Stimulated activated CD8-positive, alpha-beta memory T cell treated with anti-CD3 and anti-CD28 coated beads, Interleukin-2, amount 100 ng/mL, for 1 hour (primary cell): ENCODE measurements at places on chromosomes 2 and 18.

GRCh38 chr18:54641734-54642133 lies 50.7 kb downstream of the DYNAP start:
- DNase-seq: no peak

DNA sequence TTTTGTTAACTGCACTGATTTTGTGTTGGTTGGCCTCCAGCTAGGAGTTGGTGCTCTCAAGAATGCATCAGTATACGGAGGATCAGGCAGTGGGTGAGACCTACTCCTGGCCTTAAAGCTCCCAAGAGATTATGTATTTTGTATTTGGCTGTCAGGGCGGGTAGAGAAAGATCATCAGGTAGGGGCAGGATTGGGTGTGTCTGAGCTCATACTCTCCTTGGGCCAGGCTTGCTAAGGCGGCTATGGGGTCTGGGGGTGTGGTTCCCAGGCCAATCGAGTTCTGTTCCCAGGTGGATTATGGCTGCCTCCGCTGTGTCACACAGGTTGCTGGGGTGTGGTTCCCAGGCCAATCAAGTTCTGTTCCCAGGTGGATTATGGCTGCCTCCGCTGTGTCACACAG lies 28.9 kb upstream of the IL1RN start:
- no peak for DNase-seq

GRCh38 chr2:196725882-196726281 lies 73.6 kb downstream of the GTF3C3 start:
- DNase-seq: no peak

DNA sequence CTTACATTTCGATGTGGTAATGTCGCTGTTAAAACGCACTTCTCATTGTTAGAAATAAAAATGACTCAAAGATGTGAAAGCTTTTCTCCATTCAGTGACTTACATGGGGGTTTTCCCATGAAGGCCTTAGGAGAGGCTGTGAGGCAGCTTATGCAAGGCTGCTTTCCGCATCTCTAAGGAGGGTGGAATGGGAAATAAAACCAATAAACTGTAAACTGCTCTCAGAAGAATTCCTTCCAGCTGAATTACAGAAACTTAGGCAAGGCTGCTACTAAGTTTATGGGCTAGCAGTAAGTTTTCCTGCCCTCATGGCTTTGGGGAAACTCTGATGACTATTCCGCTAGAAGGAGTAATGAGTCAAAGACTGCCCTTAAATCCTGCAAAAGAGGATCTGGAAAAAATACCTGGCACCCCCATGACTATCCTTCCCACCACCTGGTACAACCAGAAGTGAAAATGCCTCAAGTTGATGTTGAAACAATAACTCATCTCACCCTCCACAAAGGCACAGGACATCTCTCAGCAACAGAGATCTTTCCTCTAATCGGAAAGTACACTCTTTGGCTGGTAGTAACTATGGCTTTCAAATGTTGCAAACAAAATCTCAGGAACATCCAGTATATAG lies 97.7 kb upstream of the SMAD7 start:
- no peak for DNase-seq

- DNase-seq: no peak
Observed at GRCh38 chr2:62186156-62186905, 9.6 kb upstream of the B3GNT2 start.

GRCh38 chr2:79717364-79718007 lies 204.6 kb downstream of the CTNNA2 start:
- no peak for DNase-seq

DNA sequence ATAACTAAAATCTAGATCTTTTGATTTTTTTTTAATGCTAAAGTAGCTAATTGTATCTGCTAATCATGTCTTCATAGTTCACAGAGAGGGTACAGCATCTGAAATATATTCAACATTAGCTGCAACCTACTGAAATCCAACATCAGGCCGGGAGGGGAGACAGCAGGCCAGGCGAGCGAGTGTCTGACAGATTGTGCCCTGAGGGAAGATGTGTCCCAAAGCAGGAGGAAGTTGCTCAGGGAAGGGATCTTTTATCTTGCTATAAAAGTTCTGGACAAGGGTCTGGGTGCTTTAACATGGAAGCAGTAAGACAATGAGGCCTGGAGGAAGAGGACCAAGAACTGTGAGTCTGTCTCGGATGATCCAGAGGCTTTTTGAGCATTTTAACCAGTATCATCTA lies 274.1 kb downstream of the AFF3 start:
- DNase-seq: no peak

- no peak for DNase-seq
Observed at GRCh38 chr2:237193436-237193835, 107.7 kb downstream of the COPS8 start.

DNA sequence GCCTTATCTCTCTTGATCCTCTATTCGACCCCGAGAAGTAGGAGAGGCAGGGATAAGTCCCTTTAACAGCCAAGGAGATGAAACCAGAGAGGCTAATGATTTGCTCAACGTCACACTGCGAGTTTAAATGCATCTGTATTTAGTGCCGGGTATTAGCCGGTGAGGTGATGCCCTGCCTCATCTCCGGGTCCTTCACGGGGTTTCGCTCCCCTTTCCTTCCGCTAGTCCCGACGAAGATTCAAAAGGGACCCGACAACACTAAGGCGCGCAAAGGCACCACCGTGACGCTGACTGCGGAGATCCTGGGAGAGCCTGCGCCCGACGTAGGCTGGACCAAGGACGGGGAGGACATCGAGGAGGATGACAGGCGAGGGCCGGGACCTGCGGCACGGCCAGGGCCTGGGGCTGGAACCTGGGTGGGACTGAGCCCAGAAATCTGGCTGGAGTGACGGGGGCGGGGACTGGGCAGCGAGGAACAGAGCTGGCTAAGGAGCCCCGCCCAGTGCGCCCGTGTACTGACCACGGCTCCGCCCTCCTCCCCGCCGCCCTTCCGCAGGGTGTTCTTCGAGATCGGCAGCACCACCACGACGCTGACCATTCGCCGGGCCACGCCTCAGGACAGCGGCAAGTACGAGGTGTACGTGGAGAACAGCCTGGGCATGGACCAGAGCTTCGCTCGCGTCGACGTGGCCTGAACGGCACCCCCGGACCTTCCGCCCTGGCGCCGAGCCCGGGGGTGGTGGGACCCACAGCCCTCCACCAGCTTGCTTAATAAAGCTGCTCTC lies 1.0 kb upstream of the GMPPA start:
- DNase-seq: no peak

- DNase-seq: no peak
Observed at GRCh38 chr2:151762694-151763093, 28.4 kb upstream of the NEB start.

DNA sequence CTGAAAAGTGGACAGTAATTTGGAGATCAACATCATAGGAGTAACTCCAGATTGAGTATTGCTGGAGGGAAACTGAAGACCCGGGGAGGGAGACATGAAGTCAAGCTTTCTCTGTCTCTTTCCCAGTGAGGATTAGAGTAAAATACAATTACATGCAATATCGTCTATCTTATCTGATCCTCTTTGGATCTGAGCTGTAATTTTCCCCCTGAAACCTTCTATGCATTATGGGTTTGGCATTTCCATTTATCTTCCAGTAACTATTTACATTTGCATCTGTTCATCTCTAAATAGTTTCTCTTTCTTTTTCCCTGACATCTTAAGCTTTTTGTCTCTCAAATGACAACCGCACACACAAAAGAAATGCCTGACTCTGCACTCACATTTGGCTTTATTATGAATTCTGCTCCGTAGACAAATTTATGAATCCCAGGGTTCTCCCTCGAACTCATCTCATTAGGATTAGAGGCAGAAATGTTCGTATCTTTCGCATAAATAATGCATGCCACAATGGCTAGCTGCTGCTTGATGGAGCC lies 113.1 kb downstream of the SPP2 start:
- no peak for DNase-seq
